ENCODE measurements at places on chromosomes 4 and X. TPM values are rescaled to one million over a fixed set of nuclear protein-coding genes. Genes with fewer than 3 reads are reported as not detected.

Gene MRFAP1
- total RNA-seq = 212 TPM

Gene SYP
- total RNA-seq = 12.4 TPM

Gene SLC6A8
- 125 TPM for total RNA-seq

Gene VCX3B
- total RNA-seq = not detected

Gene SMPX
- total RNA-seq = not detected

DNA sequence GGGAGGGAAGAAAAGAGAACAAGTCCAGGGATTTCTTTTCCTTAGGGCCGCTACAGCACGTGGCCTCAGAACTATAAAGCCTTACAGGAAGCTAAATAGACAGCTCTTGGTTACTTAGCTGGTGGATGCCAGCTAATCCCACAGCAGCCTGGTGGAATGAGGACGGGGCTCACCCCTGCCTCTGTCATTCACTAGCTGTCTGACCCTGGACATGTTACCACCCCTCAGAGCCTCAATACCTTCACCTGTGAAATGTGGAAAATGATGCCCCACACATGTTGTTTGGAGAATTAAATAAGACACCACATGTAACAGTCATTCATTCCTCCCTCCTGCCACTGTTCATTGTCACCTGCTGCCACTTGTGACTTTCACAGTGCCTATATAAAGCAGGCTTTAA is 15.7 kb downstream of the CCKAR start:
- DNase-seq = no peak

GRCh38 chrX:110259117-110259516 is 58.8 kb downstream of the AMMECR1 start:
- no peak for DNase-seq

DNA sequence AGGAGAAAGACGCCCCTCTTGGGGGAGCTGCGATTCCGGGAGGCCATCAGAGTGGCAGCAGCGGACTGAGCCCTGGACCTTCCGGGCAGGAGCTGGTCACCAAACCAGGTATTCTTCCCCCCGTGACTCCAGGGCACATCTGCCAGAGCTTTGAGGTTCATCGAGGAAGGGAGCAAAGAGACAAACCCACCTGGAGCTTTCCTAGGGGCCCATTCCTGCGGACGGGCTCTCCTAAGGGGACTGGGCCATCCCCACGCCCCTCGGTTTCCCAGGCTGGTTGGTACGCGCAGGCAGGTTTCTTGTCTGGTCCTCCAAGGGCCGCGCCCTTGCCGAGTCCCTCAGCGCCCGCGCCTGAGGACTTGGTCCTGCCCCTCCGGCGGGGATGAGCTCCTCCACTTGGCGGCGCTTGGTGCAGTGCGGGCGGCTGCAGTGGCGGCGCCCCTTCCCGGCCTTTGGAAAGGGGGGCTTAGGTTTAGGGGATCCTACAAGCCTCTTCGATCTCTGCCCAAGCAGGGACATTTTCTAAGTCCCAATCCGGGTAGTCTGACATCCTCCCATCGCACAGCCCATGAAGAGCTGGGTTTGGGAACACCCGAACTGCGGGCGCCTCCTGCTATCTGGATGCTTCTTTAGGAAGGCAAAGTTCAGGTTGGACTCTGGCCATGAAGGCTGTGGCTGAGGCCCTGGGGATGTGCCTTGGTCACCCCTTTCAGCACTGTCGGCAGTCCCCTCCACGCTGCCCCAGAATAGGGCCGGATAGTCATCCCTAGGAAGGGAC is 538 bp downstream of the STBD1 start:
- no peak for DNase-seq

GRCh38 chr4:71697031-71697430 is 86.8 kb downstream of the GC start:
- DNase-seq = no peak

DNA sequence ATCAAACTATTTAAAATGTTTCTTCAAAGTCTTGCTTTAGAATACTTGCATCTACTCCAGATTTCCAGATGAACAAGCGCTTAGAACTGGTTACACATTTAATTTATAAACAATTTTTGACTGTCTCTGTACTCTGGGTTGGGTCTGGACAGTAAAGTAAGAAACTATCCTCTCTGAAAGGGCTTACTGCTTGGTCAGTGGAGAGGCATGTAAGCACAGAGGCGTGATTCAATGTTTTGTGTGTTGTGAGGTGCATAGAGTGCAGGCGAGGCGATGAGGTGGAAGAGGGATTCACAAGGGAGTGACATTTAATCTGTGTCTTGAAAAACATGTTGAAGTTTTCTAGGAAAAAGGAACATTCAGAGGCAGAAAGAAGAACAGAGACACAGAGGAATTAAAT is 231.4 kb downstream of the VEGFC start:
- no peak for DNase-seq

DNA sequence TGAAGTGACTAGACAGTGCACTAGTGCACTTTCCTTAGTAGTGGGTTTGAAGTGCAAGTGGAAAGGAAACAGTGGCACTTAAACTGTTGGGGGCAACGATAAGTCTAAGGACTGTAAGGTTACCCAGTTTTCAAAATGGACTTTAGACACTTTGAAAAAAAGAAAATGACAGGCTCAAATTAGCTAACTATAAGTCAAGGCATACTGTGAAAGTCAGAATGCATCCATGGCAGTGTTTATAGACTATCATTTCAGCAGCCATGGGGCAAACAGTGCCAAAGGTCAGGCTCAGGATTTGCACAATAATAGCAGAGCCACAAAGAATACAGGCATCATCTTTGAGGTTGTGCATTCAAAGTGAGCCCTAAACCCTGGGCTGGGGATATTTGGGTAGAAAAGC is 104.4 kb downstream of the CXCL13 start:
- no peak for DNase-seq

DNA sequence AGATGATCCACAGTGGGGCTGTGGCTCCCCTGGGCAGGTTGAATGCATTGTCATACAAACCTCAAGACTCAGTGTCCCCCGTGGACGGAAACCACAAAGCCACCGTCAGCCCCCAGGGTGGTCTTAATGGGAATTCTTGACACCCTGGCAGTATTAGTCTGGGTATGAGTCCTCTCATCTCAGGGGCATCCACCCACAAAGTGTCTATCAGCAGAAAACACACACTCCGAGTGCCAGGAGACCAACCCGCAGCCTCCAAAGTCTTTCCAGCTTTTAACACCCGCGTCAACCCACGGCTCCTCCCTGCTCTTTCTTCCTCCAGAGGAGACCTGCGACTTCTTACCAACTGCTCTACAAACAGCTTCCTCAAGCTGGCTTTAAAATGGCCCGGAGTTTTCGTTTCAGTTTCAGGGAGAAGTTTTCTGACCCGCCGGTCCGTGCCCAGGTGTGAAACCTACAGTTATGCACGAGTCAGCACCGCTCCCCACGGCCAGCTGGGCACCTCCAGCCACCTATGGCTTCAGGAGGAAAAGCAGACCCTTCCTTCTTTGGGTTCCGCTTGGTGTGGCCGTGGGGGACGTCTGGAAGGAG is 14.4 kb upstream of the ASMTL start:
- DNase-seq = no peak

DNA sequence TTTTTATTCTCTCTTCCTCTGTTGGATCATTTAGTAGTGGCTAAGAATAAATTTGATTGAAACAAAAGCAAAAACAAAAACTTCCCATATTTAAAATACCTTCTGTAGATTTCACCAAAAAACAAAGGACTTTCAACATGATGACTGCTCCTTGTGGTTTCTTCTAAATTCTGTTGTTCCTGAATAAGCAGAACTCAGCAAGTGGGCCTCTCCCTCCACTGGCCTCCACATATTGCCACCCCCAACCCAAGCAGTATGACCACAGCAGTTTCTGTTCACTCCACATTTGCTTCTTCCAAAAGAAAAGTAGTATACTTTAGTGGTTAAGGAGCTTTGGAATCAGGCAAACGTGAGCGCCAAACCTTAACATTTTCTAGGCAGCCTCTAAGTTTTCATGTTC is 114.7 kb downstream of the COX18 start:
- no peak for DNase-seq

DNA sequence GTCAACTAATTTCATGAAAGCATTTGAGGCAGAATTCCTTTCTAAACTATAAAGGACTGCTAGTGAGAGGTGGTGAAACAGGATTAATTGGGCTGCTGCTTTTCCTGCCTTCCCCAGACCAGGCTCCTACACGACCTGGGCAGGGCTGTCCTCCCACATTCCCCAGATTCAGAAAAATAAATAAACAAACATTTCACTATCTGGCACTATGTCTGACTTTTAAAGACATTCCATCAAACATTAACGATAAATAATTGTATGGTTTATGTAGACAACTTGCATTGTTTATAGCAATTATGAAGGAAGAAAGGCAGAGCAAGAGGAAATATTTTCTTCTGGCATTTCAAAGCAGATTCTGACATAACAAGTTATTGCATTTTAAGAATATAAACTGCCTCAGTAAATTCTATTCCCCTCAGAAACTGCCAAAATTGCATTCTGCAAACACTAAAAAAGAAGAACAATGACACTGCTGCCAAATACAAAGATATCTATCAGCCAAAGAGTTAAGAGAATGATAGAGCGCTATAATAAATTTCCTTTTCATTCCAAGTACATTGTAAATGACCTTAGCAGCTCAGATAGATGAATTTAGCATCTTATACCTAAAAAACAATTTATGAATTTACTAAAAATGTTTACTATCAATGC is 214.7 kb upstream of the INTU start:
- no peak for DNase-seq

DNA sequence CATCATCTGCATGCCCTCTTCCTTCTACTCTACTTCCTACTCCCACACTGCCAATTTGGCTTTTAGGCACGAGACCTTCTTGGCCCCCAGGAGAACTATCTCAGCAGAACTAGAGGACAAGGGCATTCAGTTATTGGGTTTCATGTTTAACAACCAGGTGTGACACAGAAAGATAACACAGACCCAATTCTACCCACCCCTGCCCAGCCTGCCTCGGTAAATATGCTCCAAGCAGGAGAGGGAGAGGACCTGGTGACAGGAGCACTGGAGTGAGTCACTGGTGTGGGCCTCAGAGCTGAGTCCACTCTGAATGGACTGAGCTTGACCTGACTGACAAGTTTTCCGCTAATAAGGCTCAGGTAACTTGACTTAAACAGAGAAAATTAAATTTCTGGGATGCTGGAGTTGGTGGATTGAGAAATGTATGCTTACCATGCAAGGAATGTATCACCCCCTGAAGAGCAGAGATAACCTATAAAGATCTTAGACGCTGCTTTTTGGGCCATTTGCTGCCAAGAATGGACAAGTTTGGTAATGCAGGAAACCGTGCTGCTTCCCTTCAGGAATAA is 52.5 kb downstream of the CASP3 start:
- no peak for DNase-seq

GRCh38 chrX:140804292-140804691 is 94.7 kb downstream of the LINC00632 start:
- DNase-seq = no peak

DNA sequence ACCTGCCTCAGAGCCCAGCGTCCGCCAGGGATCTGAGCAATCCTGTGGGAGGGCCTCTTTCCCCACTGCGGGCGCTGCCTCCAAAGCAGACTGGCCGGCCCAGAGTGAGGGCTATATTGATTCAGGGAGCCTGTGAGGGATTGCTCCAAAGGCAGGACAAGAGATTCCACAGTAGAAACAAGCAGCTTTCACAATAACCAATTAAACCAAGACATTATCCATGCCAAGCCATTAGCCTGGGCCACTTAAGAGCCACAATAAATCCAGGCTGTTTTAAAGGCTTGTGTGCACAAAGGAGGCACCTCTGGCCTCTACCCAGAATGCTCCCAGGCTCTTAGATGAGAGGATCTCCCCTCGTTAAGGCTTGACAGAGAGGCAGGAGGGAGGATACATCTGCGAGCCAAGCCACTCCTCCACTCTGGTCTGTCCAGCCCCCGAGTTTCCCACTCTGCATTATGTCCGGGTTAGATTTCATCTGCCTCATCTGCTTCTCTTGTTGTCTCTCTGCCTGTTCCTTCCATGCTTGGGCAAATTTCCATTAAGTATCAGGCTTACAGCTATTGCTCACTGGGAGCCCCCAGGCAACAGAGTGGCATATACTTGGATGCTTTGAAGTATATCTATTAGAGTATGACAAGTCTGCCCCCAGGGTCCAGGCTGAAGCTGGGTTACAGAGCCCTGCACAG is 357.9 kb downstream of the UNC5C start:
- no peak for DNase-seq

GRCh38 chr4:160880180-160880579 is 1283.6 kb downstream of the FSTL5 start:
- no peak for DNase-seq

- no peak for DNase-seq
Measured at GRCh38 chr4:119471259-119471658, 149.3 kb upstream of the FABP2 start.

DNA sequence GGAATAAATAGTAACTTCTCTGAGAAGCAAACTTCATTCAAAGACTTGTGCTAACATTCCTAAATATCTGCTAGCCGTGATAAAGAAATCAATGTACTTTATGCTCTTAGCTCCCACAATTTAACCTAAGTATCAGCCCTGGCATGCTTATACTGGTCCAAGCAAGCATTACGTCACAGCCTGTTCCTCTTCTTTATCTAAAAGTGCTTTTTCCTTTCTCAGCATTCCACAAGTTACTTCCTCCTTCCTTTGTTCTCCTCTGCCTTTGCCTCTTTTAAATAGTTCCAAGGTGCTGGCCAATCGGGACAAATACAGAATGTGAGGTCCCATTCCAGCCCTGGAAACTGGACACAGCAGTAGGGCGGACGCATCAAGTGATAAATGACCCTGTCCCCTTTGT is 249.6 kb downstream of the DHRSX start:
- no peak for DNase-seq

DNA sequence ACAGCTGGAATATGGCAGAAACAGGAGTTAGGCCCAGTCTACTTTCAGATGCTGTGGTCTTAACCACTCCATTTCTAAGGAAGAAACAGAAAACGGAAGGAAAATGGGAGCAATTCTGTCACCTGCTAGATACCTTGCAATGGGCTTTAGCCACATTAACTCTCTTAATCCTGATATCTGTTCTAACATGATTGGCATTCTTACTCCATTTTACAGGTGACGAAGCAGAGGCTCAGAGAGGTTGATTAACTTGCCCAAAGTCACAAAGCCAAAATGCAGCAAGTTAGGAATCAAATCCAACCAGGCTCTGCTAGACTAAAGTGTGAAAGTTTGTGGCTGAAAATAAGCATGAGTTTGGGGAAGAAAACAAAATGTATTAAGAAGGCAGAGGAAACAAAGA is 196.9 kb downstream of the MAML3 start:
- DNase-seq = no peak

DNA sequence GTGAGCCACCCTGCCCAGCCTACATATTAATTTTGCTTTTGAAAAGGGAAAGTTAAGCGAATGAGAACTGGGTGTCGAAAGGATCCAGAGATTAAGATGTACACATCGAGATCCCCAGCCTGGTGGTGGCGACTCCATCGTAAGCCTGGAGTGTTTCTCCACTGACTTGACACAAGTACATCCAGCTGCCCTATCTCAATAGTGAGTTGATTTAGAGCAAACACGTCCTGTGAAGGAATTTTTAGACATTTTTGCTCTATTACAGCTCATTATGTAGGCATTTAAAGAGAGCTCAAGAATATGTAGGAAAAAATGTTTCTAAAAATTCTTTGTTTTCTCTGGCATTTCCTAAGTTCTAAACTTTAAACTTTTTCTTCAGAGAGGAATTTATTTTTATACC is 11.7 kb upstream of the CLDN34 start:
- DNase-seq = no peak

- DNase-seq = no peak
Measured at GRCh38 chr4:177410566-177410965, 31.7 kb downstream of the AGA start.

- no peak for DNase-seq
Measured at GRCh38 chr4:40749717-40750460, at the start of gene NSUN7. Gene NSUN7 (plus strand): TSS chr4:40749955. CDS start chr4:40750694, 739 bp downstream.

GRCh38 chr4:75848891-75849290 is 53.4 kb downstream of the PPEF2 start:
- no peak for DNase-seq
